ENCODE measurements at places on chromosomes 13 and 19.

GRCh38 chr13:26051657-26052311 lies at the start of gene SHISA2:
Gene SHISA2, minus strand, starts transcription at chr13:26052016. Its CDS starts 1,041 bp downstream, at chr13:26050975.
- DNase-seq: peak; percentile 39

DNA sequence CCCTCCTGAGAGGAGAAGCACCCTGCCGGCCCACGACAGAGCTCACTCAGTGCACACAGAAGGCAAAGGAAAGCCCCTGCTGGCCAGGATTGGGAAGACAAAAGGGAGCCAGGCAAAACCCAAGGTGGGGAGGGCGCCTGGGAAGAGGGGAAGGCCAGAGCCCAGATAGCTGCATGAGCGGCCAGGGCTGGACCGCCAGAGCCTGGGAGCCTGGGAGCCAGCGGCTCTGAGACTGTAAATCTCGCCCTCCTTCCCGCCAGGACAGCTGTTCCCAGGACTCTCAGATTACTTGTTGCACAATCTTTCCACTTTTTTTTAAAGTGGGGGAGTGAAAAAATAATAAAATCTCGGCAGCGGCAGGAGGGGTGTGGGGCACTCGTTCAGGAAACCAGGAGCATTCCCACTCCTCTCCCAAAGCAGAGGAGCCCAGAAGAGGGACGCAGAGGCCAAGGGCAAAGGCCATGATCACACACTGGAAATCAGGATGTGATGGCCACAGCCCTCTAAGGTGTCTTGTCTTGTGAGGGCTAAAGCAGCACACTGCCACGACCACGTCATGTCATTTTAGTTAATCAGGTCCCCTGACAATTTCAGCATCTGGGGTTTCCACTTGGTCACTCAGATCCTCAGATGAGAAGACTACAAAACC lies 19.6 kb upstream of the EPHX3 start:
- no peak for DNase-seq

GRCh38 chr13:50453188-50453587 lies 390.3 kb downstream of the DLEU7 start:
- DNase-seq: no peak

DNA sequence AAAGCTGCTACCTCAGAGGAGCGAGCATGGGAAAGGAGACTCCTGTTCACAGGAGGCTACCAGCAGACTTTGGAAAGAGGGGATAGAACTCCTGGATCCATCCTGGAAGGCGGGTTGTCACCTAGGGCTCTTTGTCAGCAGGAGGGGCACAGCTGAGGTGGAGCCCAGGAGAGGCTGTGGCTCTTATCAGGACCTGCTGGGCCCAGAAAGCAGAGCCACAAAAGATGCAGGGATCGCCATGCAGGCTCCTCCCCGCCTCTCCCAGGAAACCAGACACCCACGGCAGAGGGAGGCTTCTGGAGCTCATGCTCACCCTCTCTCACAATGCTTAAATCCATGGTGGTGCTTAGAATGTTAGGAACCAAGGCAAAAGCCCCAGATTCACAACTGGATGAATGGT lies 994.2 kb downstream of the UQCRFS1 start:
- DNase-seq: no peak

DNA sequence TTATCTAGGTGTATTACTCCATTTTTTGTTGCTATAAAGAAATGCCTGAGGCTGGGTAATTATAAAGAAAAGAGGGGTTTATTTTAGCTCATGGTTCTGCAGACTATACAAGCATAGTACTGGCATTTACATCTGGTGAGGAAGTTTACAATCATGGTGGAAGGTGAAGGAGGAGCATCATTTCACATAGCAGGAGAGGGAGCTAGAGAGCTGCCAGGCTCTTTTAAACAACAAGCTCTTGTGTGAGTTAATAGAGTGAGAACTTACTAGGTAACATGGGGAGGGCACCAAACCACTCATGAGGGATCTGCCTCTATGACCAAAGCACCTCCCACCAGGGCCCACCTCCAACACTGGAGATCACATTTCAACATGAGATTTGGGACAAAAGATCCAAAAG lies 221.7 kb upstream of the GPC6 start:
- DNase-seq: no peak

GRCh38 chr13:48185018-48185417 lies 48.0 kb upstream of the ITM2B start:
- no peak for DNase-seq

DNA sequence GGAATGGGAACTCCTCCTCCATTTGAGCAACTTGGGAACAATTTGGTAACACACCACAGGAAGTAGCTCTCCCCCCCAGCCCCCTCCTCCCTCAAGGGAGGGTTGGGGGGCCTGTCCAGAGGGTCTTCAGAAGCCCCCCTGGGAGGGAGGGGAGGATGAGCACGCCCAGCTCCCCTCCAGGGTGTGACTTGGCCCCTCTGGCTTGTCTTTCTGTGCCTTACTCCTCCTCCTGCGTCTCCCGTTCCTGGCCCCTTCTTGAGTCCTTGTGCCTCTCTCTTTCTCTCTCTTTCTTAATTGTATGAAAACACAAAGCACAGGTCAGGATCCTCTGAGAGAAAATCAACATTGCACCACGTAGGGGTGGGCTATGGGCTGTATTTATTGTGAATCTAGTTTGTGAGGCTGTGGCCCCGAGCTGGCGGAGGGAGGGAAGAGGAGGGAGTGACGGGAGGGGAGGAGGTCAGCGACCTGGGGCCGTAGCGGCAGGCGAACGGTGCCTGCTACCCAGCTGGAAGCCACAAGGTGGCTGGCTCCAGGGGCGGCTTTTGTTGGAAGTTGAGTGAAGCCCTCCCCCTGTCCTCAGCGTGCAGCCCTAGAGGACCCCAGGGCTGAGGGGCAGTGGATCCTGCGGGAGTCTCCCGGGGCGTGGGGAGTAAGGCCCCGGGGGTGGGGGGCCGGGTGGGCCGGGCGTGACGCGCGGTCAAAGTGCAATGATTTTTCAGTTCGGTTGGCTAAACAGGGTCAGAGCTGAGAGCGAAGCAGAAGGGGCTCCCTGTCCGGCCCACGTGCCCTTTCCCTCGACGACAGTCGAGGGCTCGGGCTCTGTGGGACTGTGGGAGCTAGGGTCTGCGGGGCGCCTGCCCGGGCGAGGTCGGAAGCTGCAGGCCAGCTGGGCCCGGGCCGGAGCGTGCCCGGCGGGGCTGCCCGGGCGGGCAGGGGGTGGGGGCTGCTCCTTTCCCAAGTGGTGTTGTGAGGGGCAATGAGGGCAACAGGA lies 6.4 kb downstream of the LYL1 start:
- no peak for DNase-seq

DNA sequence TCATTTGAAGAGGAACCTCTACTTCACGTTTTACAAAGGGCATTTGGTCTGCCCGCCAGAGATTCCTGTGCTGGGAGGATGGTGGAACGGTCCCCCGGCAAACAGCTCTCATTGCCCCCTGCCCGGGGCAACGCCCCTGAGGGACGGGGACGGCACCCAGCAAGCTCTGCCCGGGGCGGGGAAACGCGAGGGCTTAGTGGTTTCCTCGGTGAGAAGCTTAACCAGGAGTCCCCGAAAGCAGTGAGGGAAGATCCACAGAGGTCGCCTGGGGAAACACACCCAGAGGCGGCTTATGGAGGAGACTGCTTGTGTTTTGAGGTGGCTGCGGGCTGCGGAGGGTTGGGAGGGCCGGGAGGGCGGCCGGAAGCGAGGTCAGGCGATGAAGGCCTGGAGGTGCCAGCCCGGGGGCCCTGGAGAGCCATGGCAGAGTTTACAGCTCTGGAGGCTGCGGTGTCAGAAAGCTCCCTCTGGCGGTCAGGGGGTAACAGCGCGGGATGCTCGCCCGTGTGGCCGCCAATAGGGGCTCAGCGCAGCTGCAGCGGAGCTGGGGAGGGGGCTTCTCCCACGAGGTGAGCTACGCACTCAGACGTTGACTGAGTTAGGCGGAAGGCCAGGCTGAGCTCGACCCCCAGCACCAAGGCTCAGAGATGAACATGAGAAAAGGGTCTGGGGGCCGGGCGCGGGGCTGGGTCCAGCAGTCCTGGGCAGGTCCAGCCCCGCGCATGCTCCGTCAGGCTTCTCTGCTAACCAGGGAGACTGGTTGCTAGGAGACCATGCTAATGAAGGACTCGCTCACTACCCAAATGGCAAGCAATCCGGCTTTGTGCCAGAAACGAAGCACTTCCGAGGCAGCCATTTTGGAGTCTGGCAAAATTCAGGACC lies 652 bp upstream of the TPGS1 start:
- peak; percentile 100 for DNase-seq

DNA sequence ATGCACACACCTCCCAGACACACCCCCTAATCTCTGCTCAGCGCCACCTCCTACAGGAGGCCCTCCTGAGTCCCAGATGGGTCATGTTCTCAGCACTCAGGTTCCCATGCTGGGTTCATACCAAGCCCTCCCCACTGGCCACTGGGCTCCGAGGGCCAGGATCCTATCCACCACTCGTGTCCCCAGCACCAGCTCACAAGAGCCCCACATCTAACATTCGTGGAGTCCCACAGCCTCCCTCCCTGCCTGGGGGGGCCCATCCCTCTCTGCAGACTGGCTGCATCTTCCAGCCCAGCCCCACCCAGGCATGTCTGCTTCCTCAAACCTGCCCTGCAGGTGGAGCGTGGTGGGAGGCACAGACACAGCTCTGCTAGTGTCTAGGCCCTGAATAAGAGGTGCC lies 227.4 kb downstream of the TUBA3C start:
- no peak for DNase-seq

DNA sequence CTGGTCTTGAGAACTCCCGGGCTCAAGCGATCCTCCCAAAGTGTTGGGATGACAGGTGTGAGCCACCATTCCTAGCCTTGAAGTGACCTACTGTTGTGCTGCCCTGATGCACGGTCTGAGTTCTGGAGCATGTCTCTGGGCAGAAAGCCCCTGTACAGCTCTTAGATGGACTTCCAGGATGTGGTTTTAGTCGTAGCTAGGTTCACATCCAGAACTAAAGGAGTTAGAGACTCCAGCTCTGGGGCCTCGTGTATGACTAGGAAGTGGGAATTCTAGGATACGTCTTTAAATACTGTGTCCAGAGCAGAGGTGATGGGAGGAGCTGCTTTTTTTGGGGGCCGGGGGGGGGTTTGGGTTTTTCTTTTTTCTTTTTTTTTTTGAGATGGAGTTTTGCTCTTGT lies 12.2 kb downstream of the UPF1 start:
- DNase-seq: no peak

Measured in kidney capillary endothelial cell (primary cell).